Stimulated activated CD8-positive, alpha-beta memory T cell treated with anti-CD3 and anti-CD28 coated beads, Interleukin-15, amount 100 ng/mL, for 48 hours (primary cell): ENCODE measurements at places on chromosomes 11 and 22.

- DNase-seq: no peak
These were observed 75.6 kb upstream of the TEAD1 start for GRCh38 chr11:12598330-12599256.

DNA sequence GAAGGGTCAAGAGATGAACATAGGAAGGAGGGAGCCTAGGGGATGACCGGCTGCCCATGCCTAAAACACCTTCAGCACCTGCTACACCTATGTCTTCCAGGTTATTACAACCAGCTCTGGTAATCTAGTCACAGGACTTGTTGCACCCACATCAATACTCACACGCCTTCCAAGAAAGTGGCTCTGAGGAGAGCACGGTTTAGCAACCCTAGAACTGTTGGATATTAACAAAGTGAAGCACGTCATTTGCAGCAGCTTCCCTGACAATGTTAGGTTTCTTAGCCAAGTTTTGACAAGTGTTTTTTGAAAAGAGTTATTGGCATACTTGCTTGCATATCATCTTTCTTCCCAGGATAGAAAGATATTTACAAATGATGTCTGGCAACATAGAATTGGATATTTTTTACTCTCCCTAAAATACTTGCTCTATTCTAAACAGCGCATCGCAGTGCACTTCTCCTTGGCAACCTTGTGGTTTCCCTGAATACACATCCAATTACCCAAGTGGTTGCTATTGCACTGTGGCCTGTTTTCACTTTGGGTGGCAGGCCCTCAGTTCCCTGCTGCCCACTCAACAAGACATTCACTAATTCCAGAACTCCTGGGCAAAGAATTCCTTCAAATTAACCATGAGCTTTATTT lies 94.3 kb upstream of the ARHGAP42 start:
- DNase-seq: no peak

- no peak for DNase-seq
These were observed 11.8 kb upstream of the OR10G7 start for GRCh38 chr11:124052966-124053365.

DNA sequence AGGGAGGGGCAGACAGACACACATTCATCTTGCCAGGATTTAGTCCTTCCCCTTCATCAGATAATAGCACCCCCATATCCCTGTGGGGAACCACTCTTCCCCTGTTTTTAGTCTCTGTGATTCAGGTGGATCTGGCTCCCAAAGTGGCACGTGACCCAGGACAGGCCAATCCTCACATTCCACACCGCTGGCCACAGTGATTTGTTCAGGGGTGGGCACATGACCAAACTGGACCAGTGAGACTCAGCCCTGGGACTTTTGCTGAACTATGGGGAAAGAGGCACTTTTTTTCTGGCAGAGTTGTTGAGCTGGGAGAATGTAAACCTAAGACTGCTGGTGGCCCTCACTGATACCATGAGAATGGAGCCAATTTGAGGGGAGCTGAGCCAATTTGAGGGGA lies 19.1 kb upstream of the KCNJ11 start:
- DNase-seq: no peak

DNA sequence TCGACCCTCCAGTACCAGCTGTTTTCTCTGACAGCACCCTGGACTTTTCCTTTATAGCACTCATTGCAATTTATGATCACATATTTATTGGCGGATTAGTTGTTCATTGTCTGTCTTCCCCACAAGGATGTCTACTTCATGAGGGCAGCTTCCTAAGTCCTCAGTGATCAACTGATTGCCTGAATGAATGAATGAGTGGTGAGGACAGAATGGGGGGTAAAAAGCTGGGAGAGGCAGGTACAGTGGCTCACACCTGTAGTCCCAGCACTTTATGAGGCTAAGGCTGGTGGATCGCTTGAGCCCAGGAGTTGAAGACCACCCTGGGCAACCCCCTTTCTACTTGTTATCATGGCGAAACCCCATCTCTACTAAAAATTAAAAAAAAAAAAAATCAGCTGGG lies 11.1 kb upstream of the SOX10 start:
- DNase-seq: no peak

DNA sequence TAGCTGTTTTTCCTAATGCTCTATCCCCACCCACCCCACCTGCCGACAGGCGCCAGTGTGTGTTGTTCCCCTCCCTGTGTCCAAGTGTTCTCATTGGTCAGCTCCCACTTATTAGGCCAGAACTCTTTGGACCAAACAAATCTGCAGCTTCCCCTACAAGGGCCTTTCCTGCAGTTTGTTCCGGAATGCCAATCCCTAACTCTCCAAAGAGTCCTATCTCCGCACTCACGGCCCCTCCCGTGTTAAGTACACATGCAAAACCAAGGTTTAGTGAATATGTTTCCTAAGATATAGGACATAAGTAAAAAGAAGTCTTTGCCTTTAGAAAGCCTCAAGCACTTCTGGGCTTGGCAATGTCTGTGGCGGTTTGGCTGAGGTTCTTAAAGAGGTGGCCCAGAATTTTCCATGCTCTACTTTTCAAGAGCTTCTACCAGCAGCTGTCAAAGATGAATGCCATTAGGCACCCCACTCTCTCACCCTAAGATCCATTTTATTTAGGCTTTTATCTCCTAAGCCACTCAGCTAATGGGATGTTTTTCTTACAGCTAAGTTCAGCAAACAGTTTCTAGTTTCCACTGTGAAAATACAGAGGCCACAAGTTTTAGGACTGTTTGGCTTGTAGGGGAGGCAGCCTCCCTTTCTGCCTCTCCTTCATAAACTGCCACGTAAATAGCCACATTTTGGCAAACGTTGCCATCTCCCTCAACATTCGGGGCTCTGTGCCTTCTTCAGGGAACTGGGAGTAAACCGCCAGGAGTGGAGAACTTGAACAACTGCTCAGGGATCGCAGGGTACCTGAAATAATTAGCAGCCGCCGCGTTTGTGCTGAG lies 1.6 kb downstream of the CD59 start:
- DNase-seq: no peak
